ENCODE measurements at places on chromosomes 7 and 10. TPM values are rescaled to one million over a fixed set of nuclear protein-coding genes. Genes with fewer than 3 reads are reported as not detected.

IDI2 gene
- polyA plus RNA-seq, result not detected

PPP1R17 gene
- polyA plus RNA-seq, result 814 TPM

GAD2 gene
- polyA plus RNA-seq, result 53.2 TPM

ZNF800 gene
- 11.5 TPM for polyA plus RNA-seq

TMEM270 gene
- polyA plus RNA-seq, result not detected

CHAT gene
- polyA plus RNA-seq, result not detected

PRKCQ gene
- polyA plus RNA-seq, result 2.2 TPM

CNPY1 gene
- 3.8 TPM for polyA plus RNA-seq

HOGA1 gene
- 2.7 TPM for polyA plus RNA-seq
